ENCODE measurements at places on chromosomes 1 and 21. TPM values are rescaled to one million over a fixed set of nuclear protein-coding genes. Genes with fewer than 3 reads are reported as not detected.

The CLDN19 gene
- polyA plus RNA-seq, result 0.62 TPM

The PCNX2 gene
- polyA plus RNA-seq, result 7.7 TPM

DNA sequence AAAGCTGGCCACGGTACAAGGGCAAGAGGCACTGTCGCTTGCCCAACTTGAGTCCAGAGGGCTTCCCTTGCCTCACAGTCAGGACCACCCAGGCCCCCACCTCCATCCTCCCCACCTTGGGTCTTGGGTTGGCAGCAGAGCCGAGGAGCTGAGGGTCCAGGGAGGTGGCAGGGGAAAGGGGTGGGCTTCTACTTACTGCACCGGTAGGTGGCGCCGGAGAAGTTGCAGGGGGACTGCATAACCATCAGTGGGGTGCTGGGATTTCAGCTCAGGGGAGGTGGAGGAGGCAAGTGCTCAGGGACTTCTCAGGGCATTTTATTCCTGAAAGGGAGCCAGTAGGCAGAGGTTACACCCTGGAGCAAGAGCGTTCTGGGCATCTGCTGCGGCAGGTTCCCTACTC is 44.0 kb downstream of the TRIM62 start:
- H3K4me1 ChIP-seq, result peaks cover 11% of the 10 kb centered on the region
- no peaks in the 10 kb centered on the region for H3K27me3 ChIP-seq
- no peak overlapping the region for H3K4me3 ChIP-seq
- H3K36me3 ChIP-seq, result no peaks in the 10 kb centered on the region

DNA sequence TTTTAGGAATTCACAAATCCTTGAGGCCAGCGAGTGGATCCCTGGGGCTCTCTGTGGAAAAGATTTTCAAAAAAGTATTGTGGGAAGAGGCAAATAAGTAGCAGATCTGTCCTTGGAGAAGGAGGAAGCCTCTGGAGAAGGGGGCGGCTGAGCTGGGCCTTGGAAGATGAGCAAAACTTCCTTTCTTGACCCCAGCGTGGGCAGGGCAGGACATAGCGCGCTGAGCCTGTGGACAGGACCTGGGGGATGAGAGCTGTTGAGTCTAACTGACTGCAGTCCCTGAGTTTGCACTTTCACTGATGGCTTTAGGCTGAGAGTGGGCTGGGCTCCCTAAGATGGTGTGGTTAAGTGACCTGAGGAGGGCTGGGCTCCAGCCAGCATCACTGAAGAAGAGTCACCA is 170.2 kb upstream of the GALNT2 start:
- no peak for DNase-seq
- no peak overlapping the region for H3K4me3 ChIP-seq
- H3K36me3 ChIP-seq, result no peaks in the 10 kb centered on the region
- no peaks in the 10 kb centered on the region for H3K27me3 ChIP-seq
- no peak overlapping the region for H3K27ac ChIP-seq
- H3K4me1 ChIP-seq, result no peaks in the 10 kb centered on the region

All from thymus (tissue), 14 donors.